Right ventricle myocardium inferior (tissue), 1 donor: ENCODE measurements at places on chromosomes 1 and 21.

GRCh38 chr1:91650764-91651163 lies 150.1 kb downstream of the CDC7 start:
- no peak for DNase-seq

DNA sequence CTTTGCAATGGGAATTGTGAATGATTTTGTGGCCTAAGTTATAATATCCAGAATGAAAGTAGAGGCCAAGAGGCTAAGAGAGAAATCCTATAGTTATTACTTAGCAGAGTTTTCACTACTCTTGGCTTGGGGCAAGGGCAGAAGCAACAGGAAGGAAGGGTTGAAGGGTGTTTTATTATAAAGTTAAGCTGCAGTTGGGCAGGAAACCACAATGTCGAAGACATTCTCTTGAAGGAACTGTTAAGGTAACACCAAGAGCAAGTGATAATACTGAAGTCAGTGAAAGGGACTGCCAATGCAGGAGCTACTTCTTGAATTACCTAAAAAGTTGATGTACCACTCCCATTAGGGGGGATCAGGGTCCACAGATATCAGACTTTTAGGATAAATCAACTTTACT lies 8.3 kb downstream of the XCL2 start:
- DNase-seq, result no peak

- DNase-seq, result peak; percentile 73
Observed at GRCh38 chr1:42334240-42335049, 590 bp downstream of the FOXJ3 start.

- no peak for DNase-seq
Observed at GRCh38 chr1:236020359-236021219, 44.3 kb downstream of the NID1 start.

DNA sequence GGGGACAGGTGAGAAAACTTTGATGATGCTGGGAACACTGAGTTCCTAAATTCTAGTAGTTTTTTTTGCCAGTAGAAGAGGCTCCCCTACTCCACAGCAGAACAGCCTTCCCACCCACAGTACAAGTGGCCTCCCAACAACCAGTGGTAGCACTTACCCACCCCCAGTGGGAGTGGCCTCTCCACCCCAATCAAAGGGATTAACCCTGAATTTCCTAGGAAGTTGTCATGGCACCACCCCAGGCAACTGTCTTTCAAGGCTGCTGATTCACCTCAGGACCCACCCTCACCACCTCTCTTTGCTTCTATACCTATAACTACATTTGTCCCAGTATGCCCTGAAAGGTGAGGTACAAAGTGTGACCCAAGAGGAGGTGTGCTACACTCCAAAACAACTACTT lies 81.4 kb upstream of the PRDX6 start:
- DNase-seq, result no peak

GRCh38 chr1:6273380-6273891 lies 12.5 kb upstream of the GPR153 start:
- DNase-seq, result no peak

GRCh38 chr1:7050751-7051665 lies 265.8 kb downstream of the CAMTA1 start:
- no peak for DNase-seq

GRCh38 chr1:151574575-151575529 lies 34.7 kb downstream of the TUFT1 start:
- DNase-seq, result no peak

DNA sequence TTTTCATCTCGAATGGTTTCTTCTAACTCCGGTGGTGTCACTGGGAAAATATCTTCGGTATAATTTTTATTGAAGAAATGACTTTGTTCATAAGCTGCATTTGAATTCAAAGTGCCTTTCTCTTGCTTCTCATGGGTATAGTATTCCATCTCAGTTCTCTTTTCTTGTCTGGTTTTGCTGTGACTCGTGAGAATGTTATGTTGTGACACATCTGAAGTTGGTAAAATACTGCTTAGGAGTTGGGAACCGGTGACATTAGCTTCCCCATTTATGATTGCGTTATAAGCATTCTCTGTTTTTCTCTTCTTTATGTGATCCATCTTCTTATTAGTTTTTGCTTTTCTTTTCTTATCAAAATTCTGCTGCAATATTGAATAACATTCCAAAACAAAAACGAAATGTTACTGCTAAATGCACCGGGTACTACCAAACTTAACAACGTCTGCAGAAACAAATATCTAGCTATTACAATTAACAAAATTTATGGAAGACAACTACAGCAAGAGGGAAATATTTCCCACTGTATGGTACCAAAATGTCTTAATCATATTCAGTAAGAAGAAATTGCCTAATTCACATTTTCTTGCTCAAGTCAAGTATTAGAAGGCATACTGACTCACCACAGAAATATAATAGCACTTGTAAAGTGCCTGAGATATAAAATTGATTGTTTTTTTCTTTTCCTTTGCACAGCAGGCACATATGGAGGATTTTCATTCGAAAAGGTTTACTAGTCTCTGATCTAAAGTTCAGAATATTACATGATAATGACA lies 15.5 kb downstream of the LRIF1 start:
- no peak for DNase-seq

DNA sequence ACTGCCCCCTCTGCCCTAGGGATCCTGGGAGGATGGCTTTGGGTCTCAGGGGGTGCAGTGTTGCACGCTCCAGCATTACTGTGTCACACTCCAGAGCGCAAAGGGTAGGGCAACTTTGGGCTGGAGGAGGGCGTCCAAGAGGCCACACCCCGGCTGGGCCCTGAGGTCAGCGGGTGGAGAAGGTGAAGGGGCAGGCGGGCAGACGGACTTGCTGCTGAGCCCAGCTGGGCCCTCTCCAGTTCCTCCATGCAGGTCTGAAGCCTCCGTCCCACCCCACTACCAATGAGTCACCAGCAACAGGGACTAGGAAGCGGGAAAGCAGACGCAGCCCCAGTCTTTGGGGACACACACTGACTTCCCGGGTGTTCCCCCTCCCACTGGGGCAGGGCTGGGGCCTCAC lies 116.0 kb downstream of the CASZ1 start:
- DNase-seq, result no peak

DNA sequence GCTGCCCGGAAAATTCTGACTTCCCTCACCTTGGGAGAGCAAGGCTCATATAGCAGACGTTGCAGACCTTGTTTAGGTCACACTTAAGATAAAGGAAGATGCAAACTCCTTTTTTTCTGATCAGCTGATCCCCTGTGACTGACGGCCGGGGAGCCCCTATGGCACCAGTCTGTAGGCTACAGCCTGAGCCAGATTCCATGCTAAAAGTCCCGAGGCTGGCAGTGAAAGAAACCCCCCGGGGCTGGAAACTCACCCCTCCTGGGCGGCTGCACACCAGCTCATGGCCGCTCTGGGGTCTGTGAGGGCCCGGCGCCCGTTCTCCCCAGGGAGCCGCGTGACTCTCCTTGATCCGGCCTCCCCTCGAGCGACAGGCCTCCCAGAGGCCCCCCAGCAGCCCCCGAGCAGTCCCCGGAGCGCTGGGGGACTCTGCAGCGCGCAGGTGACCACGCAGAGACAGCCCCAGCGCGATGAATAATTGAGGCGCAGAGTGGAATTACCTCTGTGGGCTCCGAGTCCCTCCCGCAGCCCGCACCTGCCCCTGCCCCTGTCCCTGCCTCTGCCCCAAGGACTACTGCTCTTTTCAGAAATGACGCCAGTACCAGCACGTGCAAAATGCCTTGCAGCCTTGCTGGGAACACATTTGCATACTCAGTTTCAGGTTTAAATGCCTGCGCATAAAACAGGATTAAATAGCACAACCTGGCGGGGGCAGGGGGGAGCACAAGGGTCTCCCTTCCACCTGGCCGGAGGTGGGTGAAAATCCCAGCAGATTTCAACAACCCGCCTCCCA lies 62.6 kb upstream of the CLDN14 start:
- DNase-seq, result no peak

- DNase-seq, result no peak
Observed at GRCh38 chr1:6545276-6546112, 8.8 kb downstream of the NOL9 start.

DNA sequence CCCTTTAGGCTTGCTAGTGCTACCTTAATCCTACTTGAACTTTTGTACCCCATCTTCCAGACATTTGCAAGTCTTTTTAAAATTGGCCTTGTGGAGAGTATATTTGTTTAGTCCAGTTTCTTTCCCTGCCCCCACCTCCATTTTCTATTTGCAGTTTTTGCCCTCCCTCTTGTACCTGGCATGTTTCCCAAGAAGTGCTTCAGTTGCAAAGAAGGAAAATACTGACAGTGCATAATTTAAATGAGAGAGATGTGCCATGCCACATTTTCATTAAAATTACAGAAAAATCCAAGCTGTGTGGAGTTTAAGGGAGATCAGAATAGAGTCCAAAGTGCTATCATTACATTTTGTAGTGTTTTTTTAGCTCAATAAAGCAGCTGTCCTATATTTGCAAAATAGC lies 150.0 kb upstream of the ADGRL2 start:
- DNase-seq, result no peak

- no peak for DNase-seq
Observed at GRCh38 chr1:47579809-47580208, 142.0 kb downstream of the FOXD2 start.

GRCh38 chr21:26835027-26835713 lies 10.0 kb downstream of the ADAMTS1 start:
- no peak for DNase-seq

GRCh38 chr1:222054416-222054815 lies 312.5 kb upstream of the DUSP10 start:
- DNase-seq, result no peak

GRCh38 chr1:153415850-153416570 lies at the start of gene S100A7A:
Gene S100A7A, plus strand, starts transcription at chr1:153416520. Its CDS starts 1,563 bp downstream, at chr1:153418083.
- DNase-seq, result no peak

DNA sequence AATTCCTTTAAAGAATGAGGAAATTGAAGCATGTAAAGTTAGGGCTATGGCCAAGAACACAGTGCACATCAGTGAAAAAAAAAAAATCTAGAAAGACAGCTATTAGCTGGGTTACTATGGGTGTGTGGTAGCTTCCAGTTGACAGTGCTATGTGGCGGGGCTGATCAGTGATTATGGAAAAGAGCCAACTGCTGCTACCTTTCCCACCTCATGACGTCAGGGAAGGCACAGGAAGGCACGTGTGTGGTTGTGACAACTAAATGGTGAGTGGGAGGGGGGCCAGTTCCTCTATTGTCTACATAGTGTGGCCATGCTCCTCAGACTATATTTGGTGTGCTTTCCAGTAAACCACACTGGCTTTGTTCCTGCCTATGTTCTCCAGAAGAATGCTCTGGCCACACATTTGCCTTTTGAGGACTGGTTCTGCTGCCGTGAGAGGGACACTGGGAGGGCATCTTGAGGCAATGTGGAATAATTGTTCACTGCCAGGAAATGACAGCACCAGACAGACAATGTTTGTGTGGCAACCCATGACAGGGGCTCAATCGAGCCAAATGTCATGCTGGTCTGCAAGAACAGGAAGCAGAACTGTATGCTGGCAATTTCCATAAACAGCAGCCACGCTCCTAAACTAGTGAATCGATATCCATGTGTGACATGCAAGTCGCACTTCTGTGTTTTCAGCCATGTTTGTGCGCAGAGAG lies 3.0 kb upstream of the SDE2 start:
- DNase-seq, result peak; percentile 88

- DNase-seq, result no peak
Observed at GRCh38 chr1:151713874-151714273, 2.7 kb downstream of the CELF3 start.

DNA sequence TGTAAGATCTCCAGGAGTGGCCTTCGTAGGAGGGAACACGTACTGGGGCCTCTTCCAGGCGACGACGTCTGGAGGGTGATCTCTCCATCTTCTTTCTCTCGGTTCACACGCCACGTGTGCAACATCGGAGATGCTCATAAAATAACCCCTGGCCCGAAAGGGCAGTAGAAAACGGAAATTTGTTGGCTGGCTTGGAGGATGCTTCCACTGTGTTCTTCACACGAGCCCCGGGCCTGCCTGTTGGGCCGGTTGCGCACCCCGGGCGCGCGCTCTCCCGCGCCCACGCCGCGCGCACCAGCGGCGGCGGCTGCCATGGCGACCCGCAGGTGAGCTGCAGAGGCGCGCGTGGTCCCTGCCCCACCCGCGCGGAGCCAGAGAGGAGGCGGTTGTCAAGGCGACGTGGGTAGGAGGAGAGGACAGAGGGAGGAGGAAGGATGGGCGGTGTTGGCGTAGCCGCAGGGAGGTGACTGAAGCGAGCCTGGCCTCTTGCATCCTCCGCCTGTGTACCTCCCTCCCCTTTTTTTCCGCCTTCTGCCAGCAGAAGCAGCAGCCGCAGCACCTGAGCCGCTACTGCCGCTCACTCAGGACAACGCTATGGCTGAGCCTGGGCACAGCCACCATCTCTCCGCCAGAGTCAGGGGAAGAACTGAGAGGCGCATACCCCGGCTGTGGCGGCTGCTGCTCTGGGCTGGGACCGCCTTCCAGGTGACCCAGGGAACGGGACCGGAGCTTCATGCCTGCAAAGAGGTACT lies at the start of gene ELAPOR1:
TSS of gene ELAPOR1 (plus strand) at position 526 of the 752 bp plus-strand sequence. CDS start at position 595, 69 bp downstream.
- peak; percentile 78 for DNase-seq

DNA sequence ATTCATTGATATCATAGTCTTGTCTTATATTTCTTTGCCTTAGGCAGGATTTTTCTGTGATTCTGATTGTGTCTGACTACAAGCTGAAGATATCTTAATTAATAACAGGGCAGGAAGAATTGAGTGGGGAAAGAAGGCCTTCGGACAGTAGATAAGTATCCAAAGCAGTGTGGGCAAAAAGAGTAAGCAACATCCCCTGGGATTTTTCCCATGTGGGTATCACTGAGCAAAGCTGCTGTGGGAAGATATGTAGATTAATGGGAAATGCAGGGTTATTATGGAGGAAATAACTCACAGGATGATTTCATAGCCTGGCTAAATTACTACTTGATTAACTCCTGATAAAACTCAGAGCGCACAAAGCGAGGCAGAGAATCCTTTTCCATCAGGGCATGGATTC lies 55.7 kb downstream of the RGS5 start:
- DNase-seq, result no peak

GRCh38 chr1:116508085-116508983 lies 62.5 kb downstream of the CD58 start:
- no peak for DNase-seq

DNA sequence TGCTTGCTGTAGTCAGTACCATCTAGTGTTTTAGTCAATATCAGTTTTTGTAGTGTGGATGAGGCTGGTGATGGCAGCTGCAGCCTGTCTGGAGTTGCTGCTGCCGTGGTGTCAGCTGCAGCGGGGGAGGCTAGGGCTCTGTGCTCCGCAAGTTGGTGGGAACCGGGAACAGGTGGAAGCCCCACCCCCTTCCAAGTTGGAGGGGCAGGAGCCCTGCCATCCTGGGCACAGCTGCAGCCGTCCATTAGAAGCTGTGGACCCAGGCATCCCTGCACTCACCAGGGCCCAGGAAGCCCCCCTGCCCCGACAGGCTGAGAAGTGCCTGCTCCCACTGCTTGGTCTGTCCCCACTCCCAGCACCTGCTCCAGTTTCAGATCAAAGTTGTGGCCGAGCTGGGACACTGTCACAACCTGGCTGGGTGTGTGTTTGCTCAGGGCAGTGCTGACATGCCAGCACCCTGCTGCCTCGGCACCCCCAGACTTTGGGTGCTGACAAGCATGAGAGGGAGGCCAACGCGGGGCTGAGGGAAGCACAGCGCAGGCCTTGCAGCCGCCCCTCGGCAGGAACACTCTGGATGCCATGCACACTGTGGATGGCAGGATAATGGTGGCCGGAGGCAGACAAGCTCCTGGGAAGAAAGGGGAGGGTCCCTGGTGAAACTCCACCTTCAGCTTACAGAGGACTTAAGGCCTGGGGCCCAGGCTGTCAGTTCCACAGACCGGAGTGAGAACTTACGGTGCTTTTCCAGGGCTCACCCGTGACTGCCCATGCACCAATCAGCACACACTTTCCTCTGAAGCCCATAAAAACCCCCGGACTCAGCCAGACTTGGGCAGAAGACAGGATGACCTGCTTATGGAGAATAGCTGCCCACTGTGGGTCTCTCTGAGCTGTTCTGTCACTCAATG lies 86.9 kb downstream of the ADARB1 start:
- DNase-seq, result peak; percentile 23

- no peak for DNase-seq
Observed at GRCh38 chr1:161357073-161357472, 10.6 kb downstream of the CFAP126 start.
